ENCODE measurements at places on chromosomes 7 and 10.

- no peak for DNase-seq
Observed at GRCh38 chr10:62459072-62459471, 84.9 kb downstream of the ZNF365 start.

GRCh38 chr10:101291331-101292193, 62.3 kb upstream of the LBX1 start:
- DNase-seq = no peak

DNA sequence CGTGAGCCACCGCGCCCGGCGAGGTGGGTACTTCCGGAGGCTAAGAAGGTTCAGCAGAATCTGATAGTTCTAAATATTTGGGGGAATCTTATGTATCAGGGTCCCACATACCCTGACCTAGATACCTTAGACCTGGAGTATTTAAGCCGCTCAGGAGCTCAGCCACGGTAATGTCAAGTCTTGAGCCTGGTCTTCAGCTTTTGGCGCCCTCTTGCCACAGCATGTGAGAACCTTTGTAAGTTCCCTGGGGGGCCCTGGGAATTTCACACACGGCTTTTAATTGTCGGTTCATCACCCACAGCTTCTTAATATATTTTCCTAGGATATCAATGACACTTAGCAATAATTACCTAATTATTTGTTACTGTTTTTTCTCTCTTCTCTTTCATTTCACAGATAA, 324.3 kb upstream of the GALNT17 start:
- no peak for DNase-seq

DNA sequence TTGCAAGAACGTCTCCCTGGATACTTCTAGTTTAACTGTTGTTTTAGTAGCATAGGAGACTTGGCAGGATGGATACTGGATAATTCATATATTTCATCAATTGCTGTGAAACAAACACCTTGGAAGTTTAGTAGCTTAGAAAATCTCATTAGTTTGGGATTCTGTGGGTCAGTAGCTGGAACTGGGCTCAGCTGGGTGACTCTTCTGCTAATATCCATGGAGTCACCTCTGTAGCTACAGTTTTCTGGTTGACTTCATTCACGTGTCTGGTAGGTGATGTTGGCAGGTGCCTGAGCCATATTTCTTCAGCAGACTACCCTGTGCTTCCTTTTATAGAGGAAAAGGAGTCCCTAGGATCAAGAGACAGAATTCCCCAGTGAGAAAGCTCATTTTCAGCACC, 208.9 kb upstream of the PFKP start:
- DNase-seq = no peak

DNA sequence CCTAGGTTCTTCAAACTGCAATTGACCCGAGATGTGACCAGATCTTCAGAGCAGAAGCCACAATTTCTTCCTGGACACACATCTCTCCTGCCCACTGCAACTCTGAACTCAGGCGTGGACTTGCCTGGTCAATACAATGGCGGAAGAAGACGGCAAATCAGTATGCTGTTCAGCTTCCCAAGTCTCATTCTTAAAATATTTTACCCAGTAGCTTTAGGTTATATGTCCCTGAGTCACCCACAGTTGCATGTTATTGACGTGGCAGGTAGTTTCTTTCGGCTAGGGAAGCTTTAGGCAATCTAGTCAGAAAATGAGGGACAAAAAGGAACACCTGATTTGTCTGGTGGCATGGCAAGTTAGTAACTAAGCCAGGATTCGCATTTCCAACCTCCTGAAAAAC, 22.5 kb downstream of the CEP41 start:
- DNase-seq = no peak

GRCh38 chr7:98559958-98560357, 57.1 kb upstream of the NPTX2 start:
- DNase-seq = peak; percentile 54
